Coronary artery (tissue), 2 donors: ENCODE measurements at places on chromosomes 2 and 18.

- no peak for DNase-seq
Observed at GRCh38 chr2:65465857-65466256, 33.5 kb upstream of the SPRED2 start.

DNA sequence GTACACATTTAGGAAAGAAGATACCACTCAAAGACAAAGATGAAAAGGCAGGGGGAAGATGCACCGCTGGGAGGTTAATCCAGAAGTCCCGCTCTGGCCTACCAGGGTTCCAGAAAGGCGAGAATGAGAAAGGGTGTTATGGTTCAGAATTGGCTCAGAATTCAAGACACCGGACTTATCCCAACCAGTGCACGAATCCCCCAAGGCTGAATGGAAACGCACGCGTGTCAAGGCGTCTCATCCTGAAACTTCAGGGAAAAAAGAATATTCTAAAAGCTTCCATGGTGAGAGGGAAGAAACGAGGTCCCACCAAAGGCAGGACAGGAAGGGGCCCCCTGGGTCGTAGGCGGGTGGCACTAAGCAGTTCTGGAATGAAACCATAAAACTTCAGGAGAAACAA, 71.9 kb downstream of the SLC66A2 start:
- peak; percentile 4 for DNase-seq

- DNase-seq = no peak
Observed at GRCh38 chr2:20352581-20353216, 2.1 kb upstream of the PUM2 start.

GRCh38 chr2:15633043-15633970, 41.6 kb downstream of the DDX1 start:
- DNase-seq = no peak

- DNase-seq = no peak
Observed at GRCh38 chr2:199646439-199646838, 188.7 kb upstream of the SATB2 start.

DNA sequence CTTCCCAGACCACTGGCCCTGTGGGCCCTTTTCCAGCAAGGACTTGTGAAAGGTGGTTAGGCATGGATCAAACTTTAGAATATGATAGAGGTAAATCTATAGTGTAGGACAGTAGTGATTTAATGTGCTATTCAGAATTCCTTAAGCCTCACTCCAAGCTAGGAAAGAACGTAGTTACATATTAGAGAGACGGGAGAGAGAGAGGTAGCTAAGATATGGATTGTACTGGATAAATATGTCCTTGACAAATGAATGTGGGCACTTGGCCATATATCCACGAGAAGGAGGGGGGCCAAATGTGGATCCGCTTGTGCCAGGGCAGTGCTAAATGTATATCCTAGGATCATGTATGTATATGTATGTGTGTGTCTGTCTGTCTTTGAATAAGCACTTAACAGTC, 6.5 kb downstream of the KCNJ3 start:
- no peak for DNase-seq

- no peak for DNase-seq
Observed at GRCh38 chr2:177063331-177063730, 149.3 kb upstream of the HNRNPA3 start.

GRCh38 chr2:212005085-212005671, 533.4 kb downstream of the ERBB4 start:
- no peak for DNase-seq

GRCh38 chr2:45614330-45614729, 3.3 kb upstream of the SRBD1 start:
- no peak for DNase-seq

- no peak for DNase-seq
Observed at GRCh38 chr2:150620855-150621254, 133.4 kb upstream of the RND3 start.

DNA sequence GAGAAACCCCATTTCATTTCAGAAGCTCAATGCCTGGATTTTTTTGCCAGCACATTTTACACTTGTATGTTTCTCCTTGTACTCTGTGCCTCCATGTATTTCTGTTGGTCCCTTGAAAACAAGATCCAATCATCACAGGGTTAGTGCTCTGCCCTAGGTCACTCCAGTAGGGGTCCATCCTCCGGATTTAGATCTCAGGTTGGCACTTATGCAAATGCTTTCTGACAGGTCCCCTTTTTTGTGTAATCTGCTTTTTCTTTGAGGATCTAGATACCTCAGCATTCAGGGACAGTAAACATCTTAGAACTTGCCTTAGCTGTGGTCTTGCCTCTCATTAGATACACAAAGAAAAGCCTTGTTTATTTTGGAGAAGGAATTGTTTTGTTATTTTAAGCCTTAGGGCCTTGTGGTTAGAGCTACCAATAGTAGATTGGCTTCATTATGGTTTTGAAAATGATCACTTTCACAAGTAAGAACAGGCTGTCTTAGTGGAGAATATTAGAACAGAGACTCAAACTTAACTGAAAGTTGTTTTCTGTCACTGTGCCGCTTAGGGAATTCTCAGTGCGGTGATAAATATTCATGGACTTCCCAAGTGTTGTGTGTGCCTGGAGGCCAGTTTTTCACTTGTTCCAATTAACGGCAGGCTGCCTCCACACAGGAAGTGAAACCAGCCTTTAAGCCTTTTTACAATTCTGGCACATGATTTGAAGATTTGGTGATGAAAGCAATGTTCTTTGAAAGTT, 7.8 kb downstream of the MERTK start:
- no peak for DNase-seq

- no peak for DNase-seq
Observed at GRCh38 chr2:203033395-203033794, 18.7 kb downstream of the NBEAL1 start.

- DNase-seq = no peak
Observed at GRCh38 chr2:234994438-234995321, 42.9 kb downstream of the SH3BP4 start.

DNA sequence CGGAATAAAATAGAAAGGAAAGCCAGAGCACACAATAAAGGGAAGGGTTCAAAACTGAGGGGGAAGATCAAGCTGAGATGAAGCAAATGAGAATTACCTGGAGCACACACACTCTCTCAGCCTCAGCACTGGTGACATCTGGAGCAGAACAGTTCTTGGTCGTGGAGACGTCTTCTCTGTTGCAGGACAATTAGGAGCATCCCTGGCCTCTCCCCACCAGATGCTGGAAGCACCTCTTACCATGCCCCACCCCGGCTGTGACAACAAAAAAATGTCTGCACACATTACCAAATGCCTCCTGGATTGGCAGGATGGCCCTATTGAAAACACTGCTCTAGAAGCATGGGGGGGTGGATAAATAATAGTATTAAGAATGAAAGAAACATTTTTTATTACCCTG, 43.6 kb upstream of the MAP3K20 start:
- DNase-seq = no peak

DNA sequence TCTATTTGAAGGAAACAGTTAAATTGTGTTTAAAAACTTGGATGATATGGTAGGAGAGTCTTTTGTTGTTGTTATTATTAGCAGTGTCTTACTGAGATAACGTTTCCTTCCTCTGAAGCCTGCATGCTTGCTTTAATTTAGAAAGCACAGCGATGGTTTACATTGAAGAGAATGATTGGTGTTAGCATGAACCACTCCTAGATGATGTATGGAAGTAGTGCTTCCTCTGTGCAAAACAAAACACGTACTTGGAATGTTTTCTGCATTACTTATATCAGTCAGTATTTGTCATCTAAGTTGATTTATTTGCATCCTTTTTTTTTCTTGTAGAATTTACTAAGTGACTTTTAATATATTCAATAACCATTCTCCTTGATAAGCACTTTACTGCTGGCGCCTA, 89.0 kb downstream of the UGGT1 start:
- DNase-seq = no peak

DNA sequence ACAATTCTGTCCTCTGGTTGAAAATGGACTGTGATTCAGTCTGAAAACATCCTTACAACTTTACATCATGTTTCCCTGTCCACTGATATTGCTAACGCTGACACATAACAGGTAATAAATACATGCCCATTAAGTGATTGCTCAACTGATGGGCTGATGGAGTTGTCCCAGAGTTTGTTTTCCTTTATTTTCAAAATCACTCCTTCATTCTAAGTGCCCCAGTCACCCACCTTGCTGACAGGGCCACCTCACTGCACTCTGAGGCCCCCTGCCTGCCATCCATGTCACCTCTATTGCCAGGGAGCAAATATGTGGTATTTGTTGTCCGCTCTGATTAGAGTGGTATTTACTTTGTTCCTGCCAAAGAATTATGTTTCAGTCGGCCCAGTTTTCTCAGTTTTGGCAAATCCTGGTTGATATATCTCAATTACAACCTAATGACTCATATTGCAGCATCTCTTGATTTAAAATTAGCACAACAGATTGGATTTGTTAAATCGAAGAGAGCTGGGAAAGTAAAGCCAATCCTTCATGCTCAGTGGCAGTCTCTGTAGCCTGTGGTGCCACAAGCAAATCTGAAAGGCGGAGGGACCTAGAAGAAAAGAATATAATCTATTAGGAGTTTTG, 105.1 kb downstream of the RDH14 start:
- no peak for DNase-seq

DNA sequence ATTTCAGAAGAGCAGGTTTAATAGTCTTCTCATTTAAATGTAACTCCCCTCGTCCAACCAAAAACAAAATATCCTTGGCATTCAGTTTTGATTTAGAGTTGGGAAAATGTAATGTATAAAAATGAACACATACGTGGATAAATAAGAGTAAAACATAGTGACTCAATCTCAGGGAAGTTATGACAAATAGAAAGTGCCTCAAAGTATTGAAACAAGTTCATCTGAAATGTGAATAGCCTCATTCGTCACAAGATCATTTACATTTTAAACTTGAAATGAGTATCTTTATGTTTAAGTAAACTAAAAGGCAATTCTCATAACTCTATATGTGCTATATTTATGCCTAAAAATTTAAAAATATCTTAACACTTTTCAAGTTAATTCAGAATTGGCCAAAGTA, 122.2 kb upstream of the SMAD7 start:
- DNase-seq = no peak

DNA sequence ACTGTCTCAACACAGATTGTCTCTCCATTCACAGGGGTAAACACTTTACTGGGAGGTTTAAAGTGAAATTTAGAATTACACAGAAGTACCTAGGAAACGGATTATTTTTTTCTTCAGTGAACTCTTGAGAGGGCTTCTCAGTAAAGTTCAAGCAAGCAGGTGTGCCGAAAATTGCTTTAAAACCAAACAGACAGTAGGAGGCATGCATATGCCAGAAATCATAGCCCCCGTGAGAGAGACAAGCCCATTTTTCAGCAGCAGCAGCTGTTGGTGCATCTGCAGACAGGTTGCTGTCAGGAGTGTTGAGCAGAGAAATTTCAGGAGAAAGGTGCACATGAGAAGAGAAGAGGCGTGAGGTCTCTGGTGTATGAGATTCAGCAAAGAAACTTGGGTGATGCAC, 2115.5 kb upstream of the CELF4 start:
- DNase-seq = no peak

DNA sequence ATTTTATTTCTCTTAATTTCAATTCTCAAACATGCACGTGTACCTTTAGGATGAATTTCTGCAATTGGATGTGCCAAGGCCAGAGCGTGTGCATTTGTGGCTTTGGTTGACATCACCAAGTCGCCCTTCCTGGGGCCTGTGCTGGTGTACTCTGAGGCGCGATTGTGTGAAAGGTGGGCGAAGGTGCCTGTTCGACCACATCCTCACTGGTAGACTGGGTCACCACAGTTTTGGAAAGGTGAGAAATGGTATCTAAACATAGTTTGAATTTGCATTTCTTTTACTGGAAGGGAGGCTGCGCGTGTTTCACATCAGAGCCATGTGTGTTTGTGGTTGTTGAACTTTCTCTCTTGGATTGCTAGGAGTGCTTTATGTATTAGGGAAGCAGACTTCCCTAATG, 89.8 kb downstream of the LDLRAD4 start:
- DNase-seq = peak; percentile 29

- no peak for DNase-seq
Observed at GRCh38 chr2:67824186-67824585, 238.6 kb downstream of the C1D start.

DNA sequence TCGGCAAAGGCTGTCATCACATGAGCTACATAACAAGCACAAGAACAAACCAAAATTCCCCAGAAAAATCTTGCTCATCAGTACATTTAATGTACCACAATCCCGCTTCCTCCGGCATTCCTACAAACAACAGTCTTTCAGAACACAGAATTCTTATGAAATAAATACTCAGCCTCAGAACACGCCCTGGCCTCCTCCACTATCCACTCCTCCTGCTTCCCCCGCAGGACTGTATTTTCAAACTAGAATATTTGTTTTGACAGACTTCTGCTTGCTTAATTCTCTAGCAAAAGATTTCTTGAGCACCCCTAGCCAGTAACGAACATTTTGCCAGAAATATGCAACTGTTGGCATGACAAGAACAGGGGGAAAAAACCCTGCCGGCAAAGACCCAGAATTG, 131.2 kb downstream of the THADA start:
- no peak for DNase-seq

DNA sequence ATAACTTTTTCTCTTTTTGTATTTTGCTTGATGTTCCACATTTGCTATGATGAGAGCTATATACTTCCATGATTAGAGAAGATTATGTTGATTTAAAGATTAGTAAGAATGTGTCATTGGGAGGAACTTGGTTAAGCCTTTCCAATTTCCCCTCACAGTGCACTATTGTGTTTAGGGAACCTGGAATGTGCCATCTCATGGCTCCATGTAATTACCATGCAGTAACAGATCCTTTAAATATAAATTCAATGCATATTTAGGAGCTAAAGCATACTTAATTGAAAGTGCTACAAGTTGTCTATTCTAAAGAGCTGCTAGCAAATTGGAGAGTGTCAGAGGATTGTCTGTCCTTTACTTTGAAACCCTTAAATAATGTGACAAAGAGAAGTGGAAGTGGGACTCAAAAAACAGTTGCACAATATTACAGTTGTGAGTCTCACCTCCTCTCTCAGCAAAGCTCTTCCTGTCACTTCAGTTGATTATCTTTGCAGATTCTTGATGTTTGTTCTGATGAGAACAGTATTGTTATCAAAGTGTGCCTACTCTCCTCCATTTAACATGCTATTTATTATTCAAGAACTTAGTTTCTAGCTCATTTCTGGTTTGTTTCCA, 1162.7 kb upstream of the ZEB2 start:
- DNase-seq = no peak

- no peak for DNase-seq
Observed at GRCh38 chr18:51069885-51070284, 39.9 kb downstream of the SMAD4 start.

- no peak for DNase-seq
Observed at GRCh38 chr18:69845593-69846506, 101.8 kb downstream of the CD226 start.
